Smooth muscle cell of the pulmonary artery (primary cell): ENCODE measurements at places on chromosomes 1 and 21. TPM values are rescaled to one million over a fixed set of nuclear protein-coding genes. Genes with fewer than 3 reads are reported as not detected.

CRYAA gene
- not detected in 2 replicates for total RNA-seq

ZNF683 gene
- not detected in 2 replicates for total RNA-seq

RGS8 gene
- total RNA-seq: not detected in 2 replicates

ABCG1 gene
- 1.0 and 3.3 TPM in 2 replicates for total RNA-seq

PTPRC gene
- total RNA-seq: 0.03 and 0.39 TPM in 2 replicates
